Fibroblast of skin of left biceps (primary cell): ENCODE measurements at places on chromosomes 2 and 18.
A peak's percentile ranks its signal among the peaks of the same experiment; 100 is the strongest.

DNA sequence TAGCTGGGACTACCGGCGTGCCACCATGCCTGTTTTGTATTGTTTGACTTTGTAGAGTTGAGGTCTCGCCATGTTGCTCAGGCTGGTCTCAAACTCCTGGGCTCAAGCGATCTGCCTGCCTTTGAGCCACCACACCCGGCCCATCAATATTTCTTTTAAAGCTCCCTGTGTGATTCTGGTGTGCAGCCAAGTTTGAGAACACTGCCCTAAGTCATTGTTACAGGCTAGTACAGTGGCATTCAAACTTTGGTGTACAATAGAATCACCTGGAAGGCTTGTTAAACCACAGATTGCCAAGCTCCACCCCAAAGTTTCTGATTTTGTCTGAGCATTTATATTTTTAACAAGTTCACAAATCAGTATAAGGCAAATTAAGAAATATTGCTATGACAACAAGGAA is 99.9 kb downstream of the RBBP8 start:
- DNase-seq: no peak

DNA sequence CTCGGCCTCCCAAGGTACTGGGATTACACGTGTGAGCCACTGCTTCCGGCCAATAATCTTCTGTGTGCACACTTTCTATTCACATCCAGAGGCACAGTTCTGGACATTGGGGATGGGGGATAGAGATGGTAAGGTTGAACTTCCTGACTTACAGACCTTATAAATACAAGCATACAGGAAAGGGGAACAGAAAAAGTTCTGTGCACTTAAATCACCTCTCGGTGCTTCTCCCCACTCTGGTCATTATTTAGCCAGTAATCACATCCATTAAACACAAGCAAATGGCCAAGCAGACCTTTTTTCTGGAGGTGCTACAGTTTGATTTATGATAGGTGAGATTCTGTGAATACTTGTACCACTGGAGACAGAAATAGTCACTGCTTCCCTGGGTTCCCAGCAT is 110.6 kb downstream of the CRIM1 start:
- DNase-seq: no peak

DNA sequence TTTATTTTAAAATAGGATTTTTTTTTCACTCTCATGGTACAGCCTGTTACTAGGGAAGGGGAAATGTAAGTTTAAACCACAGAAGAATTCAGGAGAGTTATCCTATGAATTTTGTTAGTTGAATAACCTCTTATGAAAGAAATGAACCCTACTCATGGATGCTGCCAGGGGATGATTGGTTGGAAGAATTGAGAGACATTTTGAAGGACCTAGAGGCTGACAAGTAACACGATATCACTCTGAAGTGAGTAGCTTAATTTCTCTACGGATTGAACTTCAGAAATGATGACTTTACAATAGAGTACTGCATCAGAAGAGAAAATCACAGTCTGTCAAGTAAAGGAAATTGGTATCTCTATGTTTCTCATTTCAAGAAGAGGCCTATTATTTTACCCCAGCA is 1346.2 kb downstream of the SUCLG1 start:
- DNase-seq: peak; percentile 8

DNA sequence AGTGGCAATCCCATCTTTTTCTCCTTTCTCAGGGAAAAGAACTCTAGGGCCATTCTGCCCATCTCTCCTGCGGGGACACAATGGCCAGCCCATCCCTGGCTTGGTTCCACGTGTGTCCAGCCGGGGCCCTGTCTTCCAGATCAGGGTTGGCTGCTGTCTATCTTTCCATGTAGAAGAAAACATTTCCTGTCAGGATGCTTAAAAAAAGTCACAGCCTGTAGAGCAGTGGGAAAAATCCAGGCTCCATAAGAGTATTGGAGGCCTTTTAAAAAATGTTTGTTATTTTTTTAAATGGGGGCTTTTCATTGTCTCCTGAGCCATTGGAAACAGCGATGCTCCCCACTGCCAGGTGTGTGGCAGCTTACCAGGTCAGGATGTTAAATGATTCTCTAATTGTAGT is 105.6 kb downstream of the TGFA start:
- no peak for DNase-seq

DNA sequence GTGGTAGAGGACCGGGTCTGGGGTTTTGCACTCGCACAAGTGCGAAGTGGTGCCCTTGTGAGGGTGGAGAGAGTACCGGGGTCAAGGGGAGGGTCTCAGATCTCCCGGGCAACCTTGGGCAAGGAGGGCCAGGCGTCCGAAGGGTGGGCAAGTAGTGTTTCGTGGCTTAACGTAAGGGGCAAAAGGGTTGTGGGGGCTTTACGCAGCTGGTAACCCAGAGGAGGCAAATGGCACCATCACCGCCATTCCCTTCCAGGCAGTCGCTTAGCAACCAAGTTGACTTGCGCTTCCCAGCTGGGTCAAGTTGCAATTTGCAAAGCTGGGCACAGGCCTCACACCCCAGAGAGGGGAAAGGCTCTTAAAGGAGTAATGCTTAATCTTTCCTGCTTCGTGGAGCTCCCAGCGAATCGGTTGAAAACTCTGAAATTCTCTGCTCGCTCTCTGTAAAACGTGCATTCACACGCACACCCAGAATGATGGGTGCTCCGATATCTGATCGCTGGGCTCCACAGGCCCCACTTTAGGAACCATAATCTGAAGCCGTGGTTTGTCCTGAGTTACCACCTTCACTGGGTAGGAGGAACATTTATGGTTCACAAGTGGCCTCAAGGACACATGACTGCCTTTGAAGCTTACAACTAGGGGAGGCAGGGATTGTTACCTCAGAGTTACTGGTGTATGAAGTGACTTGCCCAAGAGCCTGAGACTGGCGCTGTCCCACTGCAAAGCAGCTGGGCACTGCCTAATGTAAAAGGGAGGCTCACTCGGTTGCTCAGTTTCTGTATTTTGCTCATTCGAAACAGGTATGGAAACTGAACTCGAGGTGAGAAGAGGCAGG is 127.9 kb downstream of the UXS1 start:
- DNase-seq: no peak

- no peak for DNase-seq
Observed at GRCh38 chr2:239894276-239894675, 130.9 kb downstream of the NDUFA10 start.

DNA sequence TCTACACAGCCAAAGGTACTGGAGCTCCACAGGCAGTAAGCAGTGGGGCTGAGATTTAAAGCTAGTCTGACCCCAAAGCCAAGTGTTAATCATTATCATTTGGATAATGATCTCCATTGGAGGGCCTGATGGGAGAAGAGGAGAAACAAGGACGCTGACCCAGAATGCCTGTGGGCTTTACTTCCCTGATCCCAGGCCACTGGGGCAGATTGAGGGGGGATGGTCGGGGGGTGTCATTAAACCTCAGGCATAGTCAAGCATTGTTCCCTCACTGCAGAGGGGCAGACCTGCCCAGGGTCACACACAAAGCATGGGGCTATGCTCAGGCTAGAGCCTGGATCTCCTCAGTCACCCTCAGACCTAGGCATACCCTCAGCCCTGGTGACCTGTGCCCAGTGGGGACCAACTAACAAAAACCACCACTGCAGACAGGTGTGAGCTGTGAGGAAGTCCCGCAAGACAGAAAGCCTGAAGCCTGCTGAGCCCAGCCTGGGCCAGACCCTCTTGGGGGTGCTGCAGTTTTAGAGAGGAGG is 53.4 kb downstream of the SDC1 start:
- no peak for DNase-seq

GRCh38 chr2:150379166-150379565 is 108.3 kb downstream of the RND3 start:
- no peak for DNase-seq

DNA sequence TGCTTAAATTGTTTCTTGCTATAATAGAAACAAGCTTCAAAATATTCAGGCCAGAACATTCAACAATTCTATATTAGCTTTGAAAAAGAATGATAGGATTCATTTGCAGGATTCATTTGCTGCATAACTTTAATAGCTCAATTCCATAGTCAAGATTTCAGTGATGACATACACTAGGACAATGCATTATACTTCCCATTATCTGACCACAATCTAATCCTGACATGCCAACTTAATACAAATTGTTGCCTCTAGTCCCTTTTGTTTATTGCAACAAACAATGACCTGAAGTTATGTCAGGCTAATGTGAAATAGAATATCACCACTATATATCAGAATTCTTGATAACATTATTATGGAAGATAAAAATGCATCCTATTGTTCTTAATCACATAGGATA is 169.4 kb downstream of the DNAH7 start:
- DNase-seq: no peak

- DNase-seq: no peak
Observed at GRCh38 chr2:207279520-207279919, 113.8 kb upstream of the KLF7 start.

- no peak for DNase-seq
Observed at GRCh38 chr2:160426604-160427003, 67.0 kb downstream of the RBMS1 start.

GRCh38 chr2:162917626-162918025 is 79.1 kb upstream of the KCNH7 start:
- no peak for DNase-seq

DNA sequence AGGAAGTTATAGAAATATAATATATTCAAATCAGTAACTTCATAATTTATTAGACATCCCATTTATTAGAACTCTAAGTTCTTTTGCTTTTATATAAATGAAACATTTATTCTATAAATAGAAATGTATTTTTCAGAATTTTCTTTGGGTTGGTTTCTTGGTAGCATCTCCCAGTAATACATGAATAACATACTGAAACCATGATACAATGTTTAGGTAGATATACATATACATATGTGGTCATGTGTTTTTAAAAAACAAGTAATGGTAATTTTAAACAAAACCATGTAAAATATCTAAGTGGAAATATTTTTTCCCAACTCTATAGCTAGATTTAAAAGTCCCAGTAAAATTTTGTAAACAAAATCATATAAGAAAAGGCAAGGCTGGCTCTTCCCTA is 36.9 kb downstream of the WIPF1 start:
- no peak for DNase-seq

DNA sequence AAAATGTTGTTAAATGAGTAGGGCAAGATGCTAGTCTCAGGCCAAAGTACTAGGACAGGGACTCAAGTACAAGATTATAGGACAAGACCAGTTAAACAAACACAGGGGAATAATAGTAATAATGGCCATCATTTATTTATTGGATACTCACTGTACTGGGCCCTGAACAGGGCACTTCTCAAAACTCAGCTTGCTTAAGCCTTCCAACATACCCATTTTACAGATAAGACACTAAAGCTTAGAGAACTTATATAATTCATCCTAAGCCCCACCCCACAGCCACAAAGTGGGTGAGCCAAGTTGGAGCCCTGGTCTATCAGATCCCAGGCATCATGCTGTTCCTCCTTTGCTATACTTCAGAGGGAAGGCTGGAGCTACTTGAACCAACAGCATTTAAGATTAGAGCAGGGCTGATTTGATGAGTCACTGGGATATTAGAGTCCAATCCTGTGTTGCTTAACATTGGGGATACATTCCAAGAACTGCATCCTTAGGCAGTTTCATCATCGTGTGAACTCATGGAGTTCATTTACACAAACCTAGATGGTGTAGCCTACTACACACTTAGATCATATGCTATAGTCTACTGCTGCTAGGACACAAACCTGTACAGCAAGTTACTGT is 153.6 kb downstream of the MTCL1 start:
- DNase-seq: peak; percentile 95

DNA sequence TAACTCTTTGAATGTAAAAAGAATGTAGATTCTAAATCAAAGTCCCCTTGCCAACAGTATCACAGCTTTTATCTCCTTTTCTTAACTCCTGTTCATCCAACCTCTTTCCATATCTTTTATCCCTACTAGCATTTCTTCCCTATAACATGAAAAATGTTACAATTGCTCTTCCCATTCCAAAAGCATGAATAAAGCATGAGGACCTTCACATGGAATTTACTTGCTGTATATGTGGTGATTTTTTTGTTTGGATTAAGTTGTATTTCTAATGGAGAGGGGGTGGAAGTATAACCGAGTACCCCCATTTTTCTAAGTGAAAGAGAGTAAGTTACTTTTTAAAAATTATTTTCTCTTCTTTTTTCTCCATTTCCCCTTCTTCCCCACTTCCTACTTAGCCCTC is 94.9 kb upstream of the RBBP8 start:
- no peak for DNase-seq

DNA sequence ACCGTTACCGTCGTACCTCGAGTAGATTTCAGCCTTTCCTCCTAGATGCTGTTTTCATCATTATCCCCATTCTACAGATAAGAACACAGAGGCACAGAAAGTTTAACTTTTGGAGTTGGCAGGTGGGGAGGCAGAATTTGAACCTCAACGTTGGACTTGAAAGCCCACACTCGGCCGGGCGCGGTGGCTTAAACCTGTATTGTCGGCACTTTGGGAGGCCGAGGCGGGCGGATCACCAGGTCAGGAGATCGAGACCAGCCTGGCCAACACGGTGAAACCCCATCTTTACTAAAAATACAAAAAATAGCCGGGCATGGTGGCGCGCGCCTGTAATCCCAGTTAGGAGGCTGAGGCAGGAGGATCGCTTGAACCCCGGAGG is 11.5 kb downstream of the CATIP start:
- no peak for DNase-seq

GRCh38 chr2:220811952-220812570 is 760.0 kb downstream of the EPHA4 start:
- peak; percentile 17 for DNase-seq

- DNase-seq: no peak
Observed at GRCh38 chr2:239163688-239164334, 237.0 kb downstream of the HDAC4 start.

GRCh38 chr18:59865241-59865986 is 34.4 kb upstream of the PMAIP1 start:
- DNase-seq: no peak

DNA sequence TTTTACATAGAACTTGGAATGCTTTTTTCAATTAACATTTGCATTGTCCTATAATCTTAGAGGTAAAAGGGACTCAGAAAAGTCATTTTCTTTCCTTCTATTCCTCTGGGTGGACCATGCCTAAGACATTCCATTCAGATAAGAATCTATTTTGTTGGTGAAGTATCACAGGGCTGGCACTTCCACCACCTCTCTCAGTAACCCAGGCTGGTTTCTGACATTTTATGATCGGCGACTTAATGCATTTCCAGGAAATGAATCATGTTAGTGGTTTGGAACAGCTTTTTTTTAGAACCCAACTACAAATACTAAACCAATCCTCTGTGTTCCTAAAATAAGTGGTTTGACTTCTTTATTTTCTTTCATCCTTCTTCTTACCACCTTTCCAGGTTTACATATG is 27.0 kb downstream of the GAD1 start:
- DNase-seq: peak; percentile 6

GRCh38 chr2:9991829-9992273 is 40.4 kb downstream of the GRHL1 start:
- no peak for DNase-seq

DNA sequence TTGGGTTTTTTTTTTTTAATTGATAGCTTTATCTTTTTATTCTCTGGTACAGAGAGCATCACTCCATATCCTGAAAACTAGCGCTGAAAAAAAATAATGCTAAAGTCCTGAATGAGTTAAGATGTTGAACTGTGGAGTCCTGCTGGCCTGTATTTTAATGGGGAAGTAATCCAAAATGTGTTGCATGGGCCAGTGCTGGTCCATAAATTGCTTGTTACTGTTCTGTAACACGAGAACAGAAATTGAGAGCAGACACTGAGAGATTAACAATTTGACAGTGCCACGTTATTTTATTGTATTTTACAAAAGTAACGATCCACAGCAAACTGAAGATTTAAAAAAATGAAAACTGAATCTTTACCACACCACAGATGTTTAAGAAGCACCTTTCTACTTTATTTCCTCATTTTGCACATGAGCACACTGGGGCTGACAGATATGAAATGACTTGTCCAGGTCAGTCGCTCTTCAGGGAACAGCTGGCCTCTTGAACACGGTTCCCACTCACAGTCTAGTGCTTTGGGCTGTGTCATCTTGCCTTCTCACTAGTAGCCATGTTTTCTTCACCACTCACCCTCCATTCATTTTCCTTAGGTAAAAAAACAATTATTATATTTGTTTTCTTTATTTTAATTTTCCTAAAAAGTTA is 35.3 kb downstream of the ZCCHC2 start:
- DNase-seq: no peak
